SW 1271 (cell line): ENCODE measurements at places on chromosomes 7 and 10.

DNA sequence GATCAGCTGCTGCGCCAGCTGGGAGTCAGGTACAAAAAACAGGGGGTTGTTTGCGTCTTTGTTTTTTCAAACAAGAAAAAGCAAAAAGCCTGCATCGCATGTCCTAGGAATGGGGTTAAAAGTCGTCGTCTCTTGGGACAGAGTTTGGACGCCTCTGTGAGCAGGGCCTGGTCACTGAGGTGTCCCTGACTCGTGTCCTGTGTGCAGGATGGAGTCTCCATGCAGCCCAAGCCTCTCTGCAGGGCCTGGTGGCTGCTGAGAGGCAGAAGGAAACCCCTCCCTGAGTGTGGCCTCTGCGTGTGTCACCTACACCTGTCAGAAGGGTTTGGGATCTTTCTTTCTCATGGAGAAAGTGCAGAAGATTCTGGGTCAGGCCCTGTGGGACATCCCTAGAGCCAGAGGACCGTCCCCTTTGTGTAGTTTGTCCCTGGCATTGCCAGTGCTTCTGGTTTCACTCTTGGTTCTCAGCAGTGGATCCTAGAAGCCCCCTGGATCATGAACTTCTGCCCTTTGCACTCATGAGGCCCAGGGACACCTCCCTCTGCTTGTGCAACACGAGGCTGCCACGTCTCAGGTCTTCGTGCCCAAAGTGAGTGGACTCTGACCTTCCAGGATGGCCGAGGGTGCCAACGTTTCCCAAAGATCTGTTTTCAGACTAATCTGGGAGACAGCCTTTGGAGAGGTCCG, 75.0 kb downstream of the PRKAG2 start:
- no peak for DNase-seq

DNA sequence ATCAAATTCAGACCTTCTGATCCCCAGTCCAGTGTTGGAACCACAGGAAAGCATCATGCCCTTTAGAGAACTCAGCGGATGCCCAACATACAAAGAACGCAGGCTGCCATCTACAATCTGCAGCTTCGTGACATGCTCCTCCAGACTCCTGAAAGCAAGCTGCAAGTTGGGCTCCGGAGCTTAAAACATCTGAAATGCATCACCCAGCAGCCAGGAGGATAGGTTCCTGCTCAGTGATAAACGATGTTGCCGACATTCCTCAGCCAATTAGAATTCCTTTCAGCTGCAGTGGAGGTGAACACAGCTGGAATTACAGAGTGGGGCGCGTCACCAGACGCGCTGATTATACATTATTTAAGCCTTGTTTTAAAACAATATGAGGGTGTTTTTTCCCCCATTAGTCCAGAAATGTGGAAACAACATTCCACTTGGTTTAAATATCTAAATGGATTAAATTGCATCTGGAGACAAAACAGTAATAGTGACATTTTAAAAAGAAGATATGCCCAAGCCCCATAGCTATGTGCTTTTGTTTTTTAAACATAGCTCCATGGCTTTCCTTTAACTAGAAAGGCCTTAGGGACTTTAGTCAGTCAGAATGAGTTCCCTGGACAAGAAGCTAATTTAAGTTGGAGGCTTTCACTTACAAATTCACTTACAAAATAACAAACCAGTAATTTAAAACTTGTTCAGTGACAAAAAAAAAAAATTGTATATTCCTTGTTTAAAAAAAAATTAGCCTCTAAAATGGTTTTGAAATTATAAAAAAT, 6.3 kb downstream of the SMURF1 start:
- DNase-seq: no peak

- no peak for DNase-seq
Measured at GRCh38 chr7:140003913-140004382, 58.8 kb downstream of the PARP12 start.

DNA sequence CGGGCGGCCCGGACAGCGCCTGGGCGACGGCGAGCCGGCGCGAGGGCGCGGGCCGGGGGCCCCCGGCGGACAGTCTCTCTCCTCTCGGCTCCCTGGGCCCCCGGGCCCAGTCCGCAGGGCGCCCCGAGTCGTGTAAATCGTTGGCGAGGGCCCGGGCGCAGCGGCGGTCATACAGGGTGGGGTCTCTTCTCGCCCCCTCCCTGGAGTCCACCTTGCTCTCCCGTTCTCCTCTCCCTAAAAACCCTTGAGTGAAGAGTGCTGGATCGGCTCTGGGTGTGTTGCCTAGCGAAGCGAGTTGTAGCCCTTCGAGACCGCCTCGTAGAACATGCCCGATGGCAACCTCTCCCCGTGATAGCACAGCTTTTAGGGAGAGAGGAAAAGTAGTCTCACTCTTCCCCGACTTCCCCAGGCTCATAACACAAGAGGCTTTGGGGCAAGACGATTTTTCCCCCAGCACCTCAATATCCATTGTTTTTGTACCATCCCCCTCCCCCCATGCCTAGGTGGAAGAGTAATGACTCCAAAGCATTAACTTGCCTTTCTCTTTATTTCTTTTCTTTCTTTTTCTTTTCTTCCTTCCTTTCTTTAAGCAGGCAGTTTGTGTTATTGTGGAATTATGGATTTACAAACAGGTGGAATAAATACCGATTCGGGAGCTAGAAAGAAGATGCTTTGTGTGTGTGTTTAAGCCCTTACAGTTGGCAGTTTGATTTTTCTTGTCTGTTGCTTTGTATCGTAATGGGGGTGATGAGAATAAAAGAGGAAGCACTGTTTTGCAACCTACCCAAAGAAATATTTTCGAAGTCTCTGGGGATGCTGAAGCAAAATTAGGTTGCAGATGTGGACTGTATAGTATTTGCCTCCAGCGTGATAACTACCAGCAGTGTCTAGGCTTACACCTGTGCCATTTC, 822 bp downstream of the SHOC2 start:
- DNase-seq: peak; percentile 8

DNA sequence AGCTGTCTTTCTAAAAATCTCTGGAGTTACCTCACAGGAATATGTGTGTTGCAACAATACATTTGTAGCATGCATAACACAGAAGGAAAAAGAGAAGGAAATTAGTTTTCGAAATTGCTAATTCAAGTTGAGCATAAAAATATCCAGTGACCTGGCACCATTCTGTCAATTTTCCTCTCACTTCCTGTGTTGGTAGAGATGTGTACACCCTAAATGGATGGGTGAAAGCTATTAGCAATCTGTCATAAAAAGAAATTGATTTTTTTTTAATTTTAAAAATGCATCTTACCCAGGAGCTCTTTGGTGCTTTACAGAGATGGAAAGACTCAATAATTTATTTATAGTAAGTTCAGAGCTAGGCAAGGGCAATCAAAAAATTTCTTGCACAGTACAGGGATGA, 333.3 kb upstream of the TMEM229A start:
- DNase-seq: no peak

- DNase-seq: peak; percentile 37
Measured at GRCh38 chr10:100744987-100745881, at the start of gene PAX2. Gene PAX2, plus strand, starts transcription at chr10:100745582. Its CDS starts 679 bp downstream, at chr10:100746261.

DNA sequence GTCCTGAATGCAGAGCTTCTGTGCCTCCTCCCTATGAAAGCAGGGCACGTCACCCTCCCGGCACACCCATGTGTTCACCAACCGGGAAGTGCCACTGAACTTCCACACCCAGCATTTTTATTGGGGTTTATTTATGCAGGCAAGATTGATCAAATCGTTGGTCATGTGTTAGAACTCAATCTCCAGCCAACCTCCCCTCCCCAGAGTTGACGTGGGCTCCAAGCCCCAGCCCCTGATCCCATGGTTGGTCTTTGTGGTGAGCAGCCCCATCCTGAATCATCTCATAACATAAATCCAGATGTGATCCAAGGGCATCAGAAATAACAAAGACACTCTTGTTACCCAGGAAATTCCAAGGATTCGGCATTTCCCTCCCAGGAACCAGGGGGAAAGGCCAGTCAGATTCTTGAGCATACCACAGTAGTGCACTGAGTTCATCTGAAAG, 151.2 kb downstream of the TPST1 start:
- DNase-seq: peak; percentile 81

DNA sequence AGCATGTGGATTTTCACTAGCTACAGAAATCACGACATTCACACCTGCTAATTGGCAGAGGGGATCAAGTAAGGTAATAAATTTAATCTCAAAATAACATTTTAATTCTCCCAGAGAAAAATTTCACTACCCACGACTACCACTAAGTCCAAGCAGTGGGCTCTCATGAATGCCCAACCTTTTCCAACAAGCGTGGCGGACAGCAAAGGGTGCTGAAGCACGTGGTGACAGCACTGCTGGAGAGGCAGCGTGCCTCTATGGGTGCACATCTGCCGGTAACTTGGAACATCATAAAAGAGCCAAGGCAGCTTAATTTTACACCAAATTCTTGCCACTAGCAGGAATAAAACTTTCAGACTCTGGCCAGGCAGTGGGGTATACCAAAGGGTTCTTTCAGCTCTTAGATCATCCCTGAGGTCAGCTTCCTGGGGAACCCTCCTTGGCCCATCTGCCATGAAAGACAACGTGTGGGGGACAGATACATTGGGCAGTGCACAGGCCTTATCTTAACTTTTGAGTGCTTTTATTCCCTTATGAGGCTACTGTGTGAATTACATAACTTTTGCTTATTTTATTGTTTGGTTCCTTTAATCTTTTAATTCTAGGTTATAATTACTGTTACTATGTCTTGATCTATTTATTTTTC, 206.7 kb upstream of the KCTD7 start:
- no peak for DNase-seq

- no peak for DNase-seq
Measured at GRCh38 chr7:9608560-9608959, 1175.2 kb downstream of the NXPH1 start.

GRCh38 chr10:18523025-18523424, 128.4 kb downstream of the NSUN6 start:
- no peak for DNase-seq

- DNase-seq: no peak
Measured at GRCh38 chr10:108862676-108863350, 1060.5 kb downstream of the XPNPEP1 start.

GRCh38 chr7:142420554-142421362, 162.9 kb upstream of the PRSS58 start:
- no peak for DNase-seq

- no peak for DNase-seq
Measured at GRCh38 chr7:5678295-5679047, 103.0 kb downstream of the RNF216 start.

- no peak for DNase-seq
Measured at GRCh38 chr10:102714621-102715455, at the start of gene SFXN2. Gene SFXN2, plus strand, starts transcription at chr10:102714636. Its CDS starts 12,001 bp downstream, at chr10:102726637.

DNA sequence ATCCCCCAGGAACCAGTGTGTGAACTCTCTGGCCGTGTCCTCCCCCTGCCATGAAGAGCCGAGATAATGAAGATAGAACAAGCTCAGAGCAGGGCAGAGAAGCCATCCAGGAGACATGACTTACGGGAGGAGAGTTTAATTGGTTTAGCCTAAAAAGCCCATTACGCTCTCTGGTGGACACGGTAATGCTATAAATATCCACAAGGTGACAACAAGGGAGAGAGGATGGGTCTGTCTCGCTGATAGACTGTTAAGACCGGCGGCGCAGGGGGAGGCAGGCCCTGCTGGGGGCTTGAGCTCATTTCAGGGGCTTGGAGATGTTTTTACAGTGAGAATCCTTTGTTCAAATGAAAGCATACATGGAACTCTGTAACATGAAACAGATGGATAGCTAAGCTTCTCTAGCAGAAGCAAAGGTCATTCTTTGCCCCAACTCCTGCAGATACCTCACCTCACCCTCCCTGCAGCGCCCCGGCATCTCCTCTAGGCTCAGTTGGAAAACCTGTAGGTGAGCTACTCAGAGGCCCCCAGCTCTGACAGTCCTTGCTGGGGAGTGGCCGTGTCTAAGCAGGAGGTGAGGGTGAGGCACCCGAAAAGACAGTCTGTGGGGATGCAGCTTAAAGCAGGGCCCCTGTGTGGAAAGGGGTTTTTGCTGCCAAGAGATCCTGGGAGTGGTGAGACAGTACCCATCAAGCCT, 40.8 kb upstream of the LOXL4 start:
- no peak for DNase-seq

GRCh38 chr7:107161415-107161814, 7.4 kb upstream of the HBP1 start:
- DNase-seq: no peak

- no peak for DNase-seq
Measured at GRCh38 chr7:55254242-55254595, 110.9 kb upstream of the LANCL2 start.

DNA sequence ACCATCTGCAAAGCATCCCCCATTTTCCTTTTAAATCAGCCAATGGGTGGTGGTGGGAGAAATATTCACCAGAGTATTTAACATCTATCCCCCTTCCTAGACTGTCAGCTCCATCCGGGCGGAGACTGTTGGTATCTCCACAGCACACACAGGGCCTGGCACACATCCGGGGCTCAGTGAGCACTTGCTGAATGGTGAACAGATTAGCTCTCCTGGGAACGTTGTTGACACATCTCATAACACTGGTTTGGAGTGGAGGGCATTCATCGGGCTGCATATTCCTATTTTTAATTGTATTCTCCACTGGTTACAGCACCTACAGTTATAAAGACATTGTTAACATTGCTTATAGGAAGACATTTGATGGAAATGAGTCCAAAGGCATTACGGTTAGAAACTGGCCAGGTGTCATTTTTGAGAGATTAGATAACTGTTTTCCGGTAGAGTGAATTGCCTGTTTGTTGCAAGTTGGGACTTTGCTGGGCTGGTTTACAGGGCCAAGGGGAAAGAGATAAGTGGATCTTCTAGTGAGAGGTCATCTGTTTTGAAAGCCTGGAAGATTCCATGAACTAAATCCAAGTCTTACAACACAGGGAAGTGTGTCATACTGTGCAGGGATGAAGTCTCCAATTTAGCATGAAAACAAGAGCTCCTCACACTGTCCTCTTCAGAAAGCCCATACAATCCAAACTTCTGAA, 101.8 kb downstream of the EGFR start:
- no peak for DNase-seq
